Trophoblast cell (in vitro differentiated cells and primary cell): ENCODE measurements at places on chromosomes 1 and 21.

DNA sequence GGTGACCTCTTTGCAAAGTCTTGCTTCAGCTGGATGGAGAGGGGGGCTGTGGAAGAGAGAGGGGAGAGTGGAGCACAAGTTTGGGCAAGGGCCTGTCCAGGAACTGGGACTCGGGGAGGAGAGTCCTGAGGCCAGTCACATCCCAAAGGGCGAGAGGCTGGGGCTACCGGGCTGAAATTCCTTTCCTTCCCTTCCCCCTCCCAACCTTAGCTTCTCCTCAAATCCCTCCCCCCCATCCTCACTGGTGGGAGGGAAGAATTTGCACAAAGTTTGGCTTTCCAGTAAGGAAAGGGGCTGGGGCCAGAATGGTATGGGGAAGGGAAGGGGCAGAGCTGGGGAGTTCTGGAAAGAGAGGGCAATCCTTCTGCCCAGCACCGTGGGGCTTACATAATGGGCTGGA, 854 bp downstream of the CNTN2 start:
- no peak for DNase-seq

DNA sequence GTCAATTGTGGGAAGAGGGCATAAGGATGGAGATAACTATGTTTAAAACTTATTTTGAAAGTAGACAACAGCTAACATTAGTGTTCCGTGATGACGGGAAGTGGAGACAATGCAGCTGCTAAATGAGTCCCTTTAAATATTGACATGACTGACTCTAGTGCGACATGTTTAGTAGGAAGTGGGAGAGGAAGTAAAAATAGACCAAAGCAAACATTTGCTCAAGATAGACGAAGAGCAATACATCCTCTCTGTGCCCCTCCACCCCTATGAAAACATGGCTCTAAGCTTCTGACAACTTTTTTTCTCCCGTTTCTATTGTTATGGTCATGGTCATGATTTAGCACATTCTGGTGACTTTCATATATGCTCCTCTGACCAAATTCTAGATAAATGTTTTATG, 60.0 kb upstream of the HMCN1 start:
- no peak for DNase-seq

DNA sequence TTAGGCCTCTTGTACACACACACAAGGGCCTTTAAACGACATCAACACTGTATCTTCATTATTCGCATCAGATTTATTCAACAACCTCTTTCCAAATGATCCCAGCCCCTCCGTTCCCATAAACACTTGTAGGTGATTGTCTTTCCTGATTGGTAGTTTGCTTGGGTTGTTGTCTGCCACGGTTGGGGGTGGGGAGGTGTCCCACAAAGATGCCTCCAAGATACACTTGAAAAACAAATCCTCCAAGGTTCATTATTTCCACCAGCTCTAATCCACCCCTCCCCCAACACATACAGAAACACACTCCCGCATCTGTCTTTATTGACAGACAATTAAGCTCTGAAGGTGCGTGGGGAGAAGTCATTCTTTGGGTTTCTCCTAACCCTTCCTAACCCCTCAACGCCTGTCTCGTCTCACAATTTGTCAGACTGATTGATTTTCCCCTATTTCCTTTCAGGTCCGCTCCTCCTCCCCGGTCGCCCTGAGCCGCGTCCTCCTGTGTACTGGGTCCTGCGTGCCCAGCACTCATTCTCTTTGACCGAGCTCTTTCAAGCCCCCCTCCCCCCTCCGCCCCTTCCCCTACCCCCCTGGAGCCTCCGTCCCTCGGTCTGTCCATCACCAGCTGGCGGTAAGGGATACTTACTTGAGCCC, 1.4 kb downstream of the WDR26 start:
- no peak for DNase-seq

DNA sequence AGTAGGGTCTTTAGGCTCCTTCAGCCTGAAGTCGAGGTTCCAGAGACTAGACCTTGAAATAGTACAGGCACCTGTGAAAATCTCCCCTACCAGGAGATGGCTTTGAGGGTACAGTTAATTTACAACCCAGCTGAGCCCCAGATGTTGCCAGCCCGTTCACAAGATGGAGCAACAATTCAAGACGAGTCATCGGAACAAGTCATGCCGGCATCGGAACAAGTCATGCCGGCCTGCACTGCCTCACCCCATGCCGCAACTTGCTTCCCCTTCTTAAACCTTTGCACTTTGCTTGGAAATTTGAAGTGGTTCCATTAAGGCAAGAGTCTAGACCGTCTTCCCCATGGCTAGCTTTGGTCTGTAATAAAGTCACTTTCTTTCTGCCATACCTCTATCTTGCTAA, 16.0 kb downstream of the HHAT start:
- no peak for DNase-seq

DNA sequence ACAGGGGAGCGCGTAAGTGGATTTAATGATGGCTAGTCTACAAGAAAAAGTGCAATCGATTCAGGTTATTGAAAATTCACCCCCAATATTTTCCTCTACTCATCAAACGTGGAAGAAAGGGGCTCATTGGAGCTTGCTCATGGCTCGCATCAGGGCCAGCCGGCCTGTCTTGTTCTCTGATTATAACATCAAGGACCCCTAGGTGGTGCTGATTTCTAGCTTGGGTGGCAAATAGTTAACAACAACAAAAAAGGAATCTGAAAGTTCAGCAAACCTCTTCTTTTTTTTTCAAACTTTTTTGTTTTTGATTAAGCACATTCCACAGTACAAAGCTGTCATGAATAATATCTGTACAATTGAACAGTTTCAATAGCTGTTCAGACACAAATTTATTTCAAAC, 35.8 kb upstream of the SOD1 start:
- no peak for DNase-seq

GRCh38 chr1:226723657-226724532, 15.2 kb downstream of the ITPKB start:
- DNase-seq, result no peak

GRCh38 chr1:166418344-166418933, 251.6 kb upstream of the FAM78B start:
- no peak for DNase-seq

DNA sequence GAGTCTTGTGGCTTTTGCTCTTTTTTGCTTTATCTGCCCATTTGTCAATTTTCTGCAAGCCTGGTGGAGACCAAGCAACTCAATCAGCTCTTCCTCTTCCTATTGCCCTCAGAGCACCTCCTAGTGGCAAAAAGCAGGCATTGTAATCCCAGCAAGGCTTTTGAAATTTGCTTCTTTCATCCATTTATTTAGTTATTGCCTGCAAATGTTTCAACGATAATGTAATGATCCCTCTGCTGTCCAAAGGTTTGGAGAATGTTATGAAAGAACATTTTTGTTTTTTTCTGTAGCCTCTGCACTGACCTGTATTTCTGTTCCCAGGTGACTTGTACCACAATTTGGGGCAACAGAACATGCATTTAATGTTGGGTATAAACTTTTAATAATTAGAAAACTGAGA, 127.8 kb downstream of the GABPA start:
- peak; percentile 15 for DNase-seq

- peak; percentile 11 for DNase-seq
Observed at GRCh38 chr1:147534386-147534785, 6.9 kb upstream of the BCL9 start.

- peak; percentile 14 for DNase-seq
Observed at GRCh38 chr1:108643492-108644335, 17.2 kb downstream of the HENMT1 start.

DNA sequence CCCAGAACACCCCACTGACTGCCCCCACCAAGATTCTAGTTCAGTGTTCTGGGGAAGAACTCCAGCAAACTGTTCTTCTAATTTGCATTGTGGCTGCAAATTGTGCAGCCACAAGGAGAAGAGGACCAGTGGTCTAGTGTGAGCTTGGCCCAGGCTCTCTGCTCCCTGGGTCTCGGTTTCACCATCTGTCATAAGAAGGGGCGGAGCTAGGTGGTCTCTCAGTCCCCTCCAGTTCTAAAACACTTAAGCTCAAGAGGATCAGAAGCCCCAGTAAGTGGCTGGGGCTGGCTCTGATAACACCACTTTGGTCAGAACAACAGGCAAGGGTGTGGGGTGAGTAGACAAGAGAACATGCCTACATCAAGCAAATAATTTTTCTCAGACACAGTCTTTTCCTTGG, 99.9 kb downstream of the BEND5 start:
- no peak for DNase-seq

GRCh38 chr1:81144240-81144825, 656.4 kb upstream of the ADGRL2 start:
- DNase-seq, result no peak

DNA sequence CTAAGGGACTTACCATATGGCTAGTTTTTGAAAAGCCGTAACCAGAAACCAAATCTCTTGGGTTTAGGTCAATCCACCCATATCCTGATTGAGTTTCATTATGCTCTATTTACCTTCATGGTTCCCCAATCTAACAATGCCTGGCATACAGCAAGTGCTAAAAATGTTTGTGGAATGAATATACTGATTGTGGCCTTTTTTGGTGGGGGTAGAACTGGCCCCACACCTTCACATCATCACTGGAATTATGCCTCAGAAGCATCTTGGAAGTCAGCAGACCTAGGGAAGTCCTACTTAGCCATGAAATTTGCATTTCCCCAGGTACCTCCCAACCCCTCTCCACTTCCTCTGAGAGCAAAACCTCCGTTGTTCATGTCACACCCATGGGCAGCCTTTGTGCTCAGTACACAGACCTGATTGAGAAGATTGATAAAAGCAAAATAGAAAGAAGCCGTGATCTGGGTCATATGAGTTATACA, 17.8 kb upstream of the SLAMF1 start:
- no peak for DNase-seq

DNA sequence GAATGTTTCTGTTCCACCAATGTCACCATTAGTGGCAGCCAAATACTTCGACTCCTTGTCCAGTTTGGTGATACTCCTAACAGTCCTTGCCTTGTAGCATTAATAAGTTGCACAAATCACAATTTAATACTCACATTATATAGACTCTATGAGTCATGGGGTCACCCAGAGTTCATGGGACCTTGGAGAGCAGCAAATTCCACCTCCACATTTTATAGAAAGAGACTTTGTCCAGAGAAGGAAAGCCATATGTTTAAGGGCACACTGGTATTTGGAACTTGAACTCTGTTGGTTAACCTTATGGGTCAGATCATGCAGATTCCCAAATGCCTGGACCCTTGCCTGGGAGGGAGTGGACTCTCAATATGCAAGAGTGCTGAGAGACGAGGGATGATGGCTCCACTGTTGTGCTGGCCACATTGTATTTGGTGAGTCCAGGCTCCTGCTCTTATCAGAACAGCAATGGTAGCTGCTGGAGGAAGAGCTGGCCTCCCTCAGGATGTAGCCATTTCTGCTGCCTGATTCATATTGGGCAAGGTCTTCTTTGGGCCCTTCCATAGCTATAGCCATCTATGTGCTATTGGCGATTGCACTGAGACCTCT, 30.6 kb downstream of the DNAJC6 start:
- no peak for DNase-seq

GRCh38 chr1:219459351-219460080, 153.4 kb downstream of the ZC3H11B start:
- DNase-seq, result no peak

- DNase-seq, result no peak
Observed at GRCh38 chr1:186812570-186812969, 16.2 kb upstream of the PLA2G4A start.

DNA sequence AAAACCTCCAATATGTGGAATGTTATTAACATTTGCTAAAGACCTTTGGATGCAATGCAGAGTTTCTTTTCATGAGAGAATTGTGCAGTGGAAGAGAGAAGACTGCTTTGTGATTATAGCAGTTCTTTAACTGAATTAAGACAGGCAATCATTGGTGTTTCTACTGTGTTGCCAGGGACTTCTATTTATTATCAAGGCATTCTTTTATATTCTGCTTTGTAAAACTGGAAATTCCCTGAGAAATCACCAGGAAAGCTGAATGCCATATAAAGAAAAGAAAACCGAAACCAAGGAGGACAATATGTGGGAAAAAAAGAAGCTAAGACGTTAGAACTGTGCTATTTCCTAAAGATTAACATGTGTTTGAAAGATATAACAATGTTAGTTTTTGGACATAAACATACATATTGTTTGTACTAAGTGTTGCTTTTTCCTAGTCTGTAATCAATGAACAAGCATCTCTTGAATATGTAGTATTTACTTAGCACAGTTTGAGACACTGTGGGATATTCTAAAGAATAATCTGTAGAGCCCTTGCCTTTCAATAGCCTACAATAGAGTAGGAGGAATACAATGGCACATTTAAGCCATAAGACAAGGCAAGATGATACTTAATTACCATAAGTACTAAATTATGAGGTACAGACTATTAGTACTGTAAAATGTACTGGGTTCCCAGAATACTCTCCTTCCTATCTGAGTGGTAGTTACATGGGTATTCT, 47.1 kb downstream of the EXTL2 start:
- DNase-seq, result no peak

DNA sequence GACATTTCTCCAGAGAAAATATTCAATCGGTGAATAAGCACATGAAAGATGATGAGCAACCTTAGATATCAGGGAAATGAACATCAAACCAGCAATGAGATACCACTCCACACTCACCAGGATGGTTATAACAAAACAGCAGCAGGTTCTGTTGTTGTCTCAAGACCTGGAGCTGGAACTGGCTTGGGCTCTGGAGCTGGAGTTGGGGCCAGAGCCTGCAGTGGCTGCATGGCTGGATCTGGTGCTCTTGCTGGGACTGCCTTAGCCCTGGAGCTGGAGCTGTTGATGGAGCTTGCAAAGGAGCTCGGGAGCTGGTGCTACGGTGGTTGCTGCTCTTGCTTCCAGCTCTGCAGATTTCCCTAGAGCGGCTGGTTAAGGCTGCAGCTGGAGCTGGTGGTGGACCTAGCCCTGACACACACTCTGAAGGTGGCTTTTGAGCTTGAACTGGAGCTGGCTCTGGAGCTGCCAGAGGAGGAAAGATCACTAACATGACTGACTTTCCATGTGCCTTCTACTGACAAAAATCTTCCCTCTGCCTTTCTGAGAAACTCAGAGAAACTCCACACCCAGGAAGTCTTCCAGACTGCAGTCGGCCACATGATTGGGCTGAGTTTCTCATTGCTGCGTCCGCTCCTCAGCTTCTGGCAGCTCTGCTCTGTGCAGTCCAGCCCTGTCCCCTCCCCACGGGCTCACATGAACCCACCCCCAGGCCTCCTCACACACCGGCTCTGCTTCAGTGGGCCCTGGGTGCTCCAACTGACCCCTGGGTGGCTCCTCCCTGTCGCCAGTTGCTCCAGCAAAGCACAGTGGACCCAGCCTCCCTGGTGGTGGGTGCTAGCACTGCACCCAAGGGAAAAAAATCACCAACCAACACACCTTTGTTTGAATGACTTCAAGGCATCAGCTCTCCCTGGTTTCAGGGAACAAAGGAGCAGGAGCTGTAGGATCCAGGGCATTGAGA, 139.1 kb upstream of the FMN2 start:
- DNase-seq, result peak; percentile 56
